ENCODE measurements at places on chromosomes 2 and 18.

- DNase-seq = no peak
Observed at GRCh38 chr2:8860239-8860638, 22.8 kb upstream of the KIDINS220 start.

DNA sequence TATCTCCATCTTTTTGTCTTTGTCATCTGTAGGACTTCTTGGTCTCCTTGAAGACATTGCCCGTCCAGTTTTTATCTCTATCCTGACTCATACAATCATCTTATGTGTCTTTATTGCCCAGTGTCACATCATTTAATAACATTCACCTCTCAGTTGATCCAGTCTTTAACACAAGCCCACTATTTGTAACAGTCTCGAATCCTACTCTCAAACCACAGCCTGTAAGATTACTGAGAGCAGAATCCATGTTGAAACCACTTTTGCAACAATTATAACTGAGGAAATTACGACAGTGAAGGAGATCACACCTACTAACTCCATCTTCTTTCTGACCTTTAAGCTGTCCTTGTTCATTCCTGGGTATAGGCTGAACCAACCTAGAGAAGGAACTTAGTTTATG, 1206.0 kb upstream of the ZEB2 start:
- DNase-seq = no peak

DNA sequence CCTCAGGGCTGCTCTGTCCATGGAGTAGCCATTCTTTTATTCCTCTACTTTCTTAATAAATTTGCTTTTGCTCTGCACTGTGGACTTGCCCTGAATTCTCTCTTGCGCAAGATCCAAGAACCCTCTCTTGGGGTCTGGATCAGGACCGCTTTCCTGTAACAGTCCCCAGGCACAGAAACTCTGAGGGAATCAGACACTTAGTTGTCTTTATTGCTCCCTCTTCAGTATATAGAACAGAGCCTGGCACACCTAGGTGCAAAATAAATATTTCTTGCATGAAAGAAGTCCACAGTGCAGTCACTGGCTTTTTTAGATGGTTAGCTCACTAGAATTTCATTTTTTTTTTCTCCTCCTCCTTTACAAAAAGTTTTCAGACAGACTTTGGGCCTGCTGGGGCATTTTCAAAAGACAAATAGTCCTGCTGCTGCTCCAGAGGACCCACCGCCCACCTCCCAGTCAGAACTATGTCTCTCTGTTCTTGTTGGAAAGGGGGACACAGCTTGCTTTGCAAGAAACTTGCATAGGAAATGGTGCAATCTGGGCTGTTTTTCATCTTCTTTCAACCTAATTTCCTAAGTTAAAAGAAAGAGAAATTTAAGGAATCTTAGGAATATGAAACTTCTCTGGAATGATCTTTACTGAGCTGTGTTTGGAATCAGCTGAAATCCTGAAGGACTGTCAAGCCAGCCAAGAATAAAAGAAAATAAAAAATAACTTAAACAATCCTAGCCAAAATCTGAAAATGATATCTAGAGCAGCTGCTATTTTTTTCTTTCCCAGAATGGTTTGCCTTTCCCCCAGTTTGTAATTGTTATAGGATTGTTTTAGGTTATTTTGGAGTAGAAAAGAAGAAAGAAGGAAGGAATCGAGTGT, 31.7 kb upstream of the MAP4K3 start:
- DNase-seq = no peak

- no peak for DNase-seq
Observed at GRCh38 chr2:25358249-25358815, 16.6 kb upstream of the DNMT3A start.

- DNase-seq = no peak
Observed at GRCh38 chr18:9697121-9697520, 11.0 kb upstream of the RAB31 start.

GRCh38 chr2:25787020-25787419, 91.3 kb downstream of the ASXL2 start:
- DNase-seq = no peak

- no peak for DNase-seq
Observed at GRCh38 chr2:214069254-214069653, 341.6 kb upstream of the VWC2L start.

- no peak for DNase-seq
Observed at GRCh38 chr2:239436669-239437335, 36.0 kb upstream of the HDAC4 start.

- DNase-seq = no peak
Observed at GRCh38 chr18:22253676-22254075, 84.3 kb downstream of the GATA6 start.

- no peak for DNase-seq
Observed at GRCh38 chr2:56248965-56249742, 65.4 kb downstream of the CCDC85A start.

GRCh38 chr2:84546551-84546950, 30.3 kb downstream of the DNAH6 start:
- DNase-seq = no peak

DNA sequence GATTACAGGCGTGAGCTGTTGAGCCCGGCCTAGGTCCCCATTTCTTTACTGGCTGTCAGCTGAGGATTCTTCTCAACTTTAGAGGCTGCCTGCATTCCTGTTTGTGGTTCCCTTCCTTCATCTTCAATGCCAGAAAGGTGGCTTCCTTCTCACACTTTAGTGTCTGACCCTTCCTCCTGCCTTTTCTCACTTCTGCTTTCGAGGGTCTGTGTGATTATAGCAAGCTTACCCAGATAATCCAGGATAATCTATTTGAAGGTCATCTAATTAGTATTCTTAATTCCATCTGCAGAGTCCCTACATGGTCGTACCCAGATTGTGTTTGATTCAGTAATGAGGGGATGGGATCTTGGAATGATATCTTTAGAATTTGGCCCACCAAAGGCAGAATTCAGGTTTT, 157.4 kb downstream of the TANC1 start:
- DNase-seq = no peak

DNA sequence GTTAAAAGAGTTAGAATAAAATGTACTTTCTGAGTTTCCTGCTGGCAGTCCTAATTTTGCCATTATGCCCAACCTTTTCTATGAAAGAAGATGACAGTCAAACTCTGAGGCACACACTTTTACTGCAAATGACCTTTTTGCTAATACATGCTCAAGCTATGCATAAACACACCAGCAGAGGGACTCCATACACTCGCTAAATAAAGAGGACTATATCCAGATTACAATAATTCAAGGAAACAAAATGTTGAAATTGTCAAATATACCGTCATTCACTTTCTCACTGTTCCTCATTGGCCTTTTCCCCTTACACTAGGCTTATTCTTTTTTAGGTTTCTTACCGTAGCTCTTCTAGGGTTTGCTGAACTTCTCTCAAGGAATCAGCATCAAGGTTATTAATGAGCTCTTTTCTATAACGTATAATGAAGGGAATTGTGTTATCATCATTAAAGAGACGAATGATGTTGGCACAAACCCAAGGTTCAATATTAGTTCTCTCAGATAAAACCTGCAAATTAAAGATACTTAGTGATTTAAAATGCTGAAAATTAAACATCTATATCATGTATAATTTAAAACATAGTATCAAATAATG, 25.7 kb downstream of the SRBD1 start:
- DNase-seq = no peak

DNA sequence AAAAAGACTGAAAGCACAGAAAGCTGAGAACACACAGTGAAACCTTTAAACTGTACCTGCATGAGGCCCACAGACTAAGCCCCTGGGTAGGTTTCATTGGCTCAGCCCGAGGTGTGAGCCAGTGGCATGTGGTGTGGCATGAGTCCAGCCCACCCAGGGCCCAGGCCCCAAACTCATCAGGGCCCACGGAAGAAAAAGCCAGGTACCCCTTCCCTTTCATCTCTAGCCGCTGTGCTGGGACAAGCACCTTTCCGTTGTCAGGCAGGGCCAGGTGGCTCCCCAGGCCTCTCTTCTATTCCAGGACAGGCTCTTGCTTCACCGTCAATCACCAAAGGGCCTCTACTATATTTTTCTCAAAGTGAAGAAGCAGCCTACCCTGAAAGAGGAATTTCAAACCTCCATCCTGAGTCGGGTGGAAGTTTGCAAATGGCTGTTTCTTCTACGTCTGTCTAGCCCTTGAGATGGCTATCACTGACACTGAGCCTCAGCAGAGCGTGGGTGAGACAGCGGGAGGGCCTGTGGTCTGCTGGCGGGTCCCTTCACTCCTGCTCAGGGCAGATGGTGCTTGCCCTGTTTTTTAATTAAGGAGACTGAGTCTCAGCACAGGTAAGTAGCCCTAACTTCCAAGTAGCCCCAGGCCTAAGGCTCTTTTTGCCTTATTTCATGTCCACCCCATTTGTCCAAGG, 8.6 kb downstream of the DNAJB2 start:
- DNase-seq = no peak

Measured in neural crest cell (in vitro differentiated cells).